ENCODE measurements at places on chromosomes 12 and 14.

DNA sequence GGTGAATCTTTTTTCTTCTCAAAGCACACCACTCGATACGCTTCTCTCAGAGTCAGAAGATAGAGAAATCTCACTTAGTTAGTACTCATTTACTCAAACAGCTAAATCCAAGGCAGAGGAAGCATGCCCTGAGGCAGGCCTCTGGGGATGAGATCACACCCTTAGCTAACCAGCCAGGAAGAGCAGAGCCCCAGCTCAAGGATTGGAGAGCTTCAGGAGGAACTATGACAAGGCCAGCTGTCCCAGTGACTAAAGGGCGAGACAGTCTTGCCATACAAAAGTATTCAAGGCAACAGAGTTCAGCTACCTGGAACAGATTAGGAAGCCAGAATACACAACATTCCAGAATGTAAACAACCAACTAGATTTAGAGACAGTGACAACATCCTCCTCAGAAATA is 197.7 kb upstream of the CCDC196 start:
- no peak for DNase-seq

DNA sequence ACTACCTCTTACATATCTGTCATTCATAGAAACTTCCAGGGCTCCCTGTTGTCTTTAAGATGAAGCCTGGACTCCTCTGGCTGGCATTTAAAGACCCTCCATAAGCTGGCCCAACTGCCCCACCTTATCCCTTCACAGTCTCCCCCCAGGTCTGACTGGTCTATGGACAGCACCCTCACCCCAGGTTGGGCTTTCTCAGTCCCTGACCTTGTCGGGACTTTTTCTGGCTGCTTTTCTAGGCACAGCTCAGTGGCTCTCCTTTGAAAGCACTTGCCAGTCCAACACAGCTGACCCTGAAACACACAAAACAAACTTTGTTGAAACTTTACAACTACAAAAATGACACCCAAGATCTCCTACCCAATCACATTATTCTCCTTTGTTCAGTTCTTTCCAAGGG is 13.9 kb upstream of the MYH7 start:
- no peak for DNase-seq

- no peak for DNase-seq
Observed at GRCh38 chr14:52095336-52095735, 26.5 kb upstream of the NID2 start.

DNA sequence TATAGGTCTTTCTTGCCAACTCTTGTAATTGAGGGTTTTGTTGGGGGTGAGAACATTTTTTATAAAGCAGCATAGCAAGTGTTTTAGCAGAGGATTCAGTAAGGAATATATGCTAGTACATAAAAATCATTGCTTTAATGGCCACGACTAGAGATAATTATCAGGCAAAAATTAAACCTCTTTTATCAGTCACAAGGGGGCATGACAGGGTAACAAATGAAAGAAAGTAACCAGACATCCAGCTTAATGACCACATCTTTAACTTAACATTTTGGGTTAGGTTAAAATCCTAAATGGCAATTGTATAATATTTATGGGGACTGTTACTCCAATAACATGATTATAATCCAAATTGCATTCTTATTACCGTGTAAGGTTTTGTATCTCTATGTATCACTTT is 119.6 kb downstream of the LRRIQ1 start:
- no peak for DNase-seq

DNA sequence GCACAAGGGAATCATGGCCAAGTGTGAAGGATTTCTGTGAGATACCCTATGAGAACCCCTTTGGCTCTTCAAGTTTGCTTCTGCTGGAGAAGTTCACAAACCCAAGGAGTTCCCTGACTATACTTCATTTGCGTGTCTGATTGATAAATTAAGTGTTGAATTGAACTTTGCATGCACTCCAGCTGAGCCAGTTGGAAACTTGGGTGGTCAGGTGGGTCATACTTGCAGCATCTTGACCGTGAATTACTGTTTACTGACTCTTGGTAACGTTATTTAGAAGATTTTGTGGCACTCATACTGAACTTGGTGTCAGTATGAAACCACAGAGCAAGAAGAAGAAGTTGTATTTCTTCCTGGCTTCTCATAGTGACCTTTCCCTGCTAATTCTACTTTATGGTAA is 77.5 kb downstream of the TGFB3 start:
- DNase-seq: no peak

- no peak for DNase-seq
Observed at GRCh38 chr14:36675581-36675980, 13.9 kb downstream of the PAX9 start.

- DNase-seq: no peak
Observed at GRCh38 chr12:76226397-76226796, 121.8 kb downstream of the BBS10 start.

Measured in T-cell (primary cell).